ENCODE measurements at places on chromosomes 7 and 10.

- no peak for DNase-seq
These were observed 639.8 kb downstream of the INHBA start for GRCh38 chr7:41063116-41063515.

- DNase-seq: no peak
These were observed 127.2 kb upstream of the RSU1 start for GRCh38 chr10:16944402-16944801.

DNA sequence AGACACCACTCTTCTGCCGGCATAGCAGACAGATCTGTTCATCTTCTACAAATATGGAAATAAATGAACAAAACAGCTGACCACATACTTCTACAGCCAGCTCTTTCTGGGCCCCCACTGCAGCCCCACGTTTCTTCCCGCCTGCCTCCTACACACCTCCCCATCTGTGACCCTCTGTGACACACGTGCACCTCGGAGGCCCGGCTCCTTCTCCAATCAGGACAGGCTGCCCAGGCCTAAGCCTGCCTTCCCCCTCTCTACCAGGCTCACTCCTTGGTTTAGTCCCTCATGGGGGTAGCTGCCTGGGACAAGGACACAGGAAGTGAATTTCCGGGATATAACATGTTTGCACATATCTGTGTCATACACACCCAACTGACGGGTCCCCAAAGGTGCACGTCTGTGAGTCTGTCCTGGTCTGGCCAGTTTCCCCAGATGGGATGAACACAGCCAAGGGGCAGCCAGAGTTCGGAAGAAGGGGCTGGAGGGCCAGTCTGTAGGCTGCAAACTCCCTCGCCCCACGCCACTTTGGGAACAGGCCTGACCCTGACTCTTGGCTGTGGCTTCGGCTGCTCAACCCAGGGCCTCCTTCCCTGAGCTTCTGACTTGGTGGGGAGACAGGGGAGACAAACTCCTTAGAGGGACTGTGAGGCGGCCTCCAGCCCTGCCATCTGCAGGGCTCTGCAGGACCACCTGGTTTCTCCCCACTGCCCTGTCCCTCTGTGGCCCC is 30.3 kb downstream of the PITRM1 start:
- no peak for DNase-seq

GRCh38 chr10:58867683-58868082 is 308.8 kb upstream of the PHYHIPL start:
- no peak for DNase-seq

DNA sequence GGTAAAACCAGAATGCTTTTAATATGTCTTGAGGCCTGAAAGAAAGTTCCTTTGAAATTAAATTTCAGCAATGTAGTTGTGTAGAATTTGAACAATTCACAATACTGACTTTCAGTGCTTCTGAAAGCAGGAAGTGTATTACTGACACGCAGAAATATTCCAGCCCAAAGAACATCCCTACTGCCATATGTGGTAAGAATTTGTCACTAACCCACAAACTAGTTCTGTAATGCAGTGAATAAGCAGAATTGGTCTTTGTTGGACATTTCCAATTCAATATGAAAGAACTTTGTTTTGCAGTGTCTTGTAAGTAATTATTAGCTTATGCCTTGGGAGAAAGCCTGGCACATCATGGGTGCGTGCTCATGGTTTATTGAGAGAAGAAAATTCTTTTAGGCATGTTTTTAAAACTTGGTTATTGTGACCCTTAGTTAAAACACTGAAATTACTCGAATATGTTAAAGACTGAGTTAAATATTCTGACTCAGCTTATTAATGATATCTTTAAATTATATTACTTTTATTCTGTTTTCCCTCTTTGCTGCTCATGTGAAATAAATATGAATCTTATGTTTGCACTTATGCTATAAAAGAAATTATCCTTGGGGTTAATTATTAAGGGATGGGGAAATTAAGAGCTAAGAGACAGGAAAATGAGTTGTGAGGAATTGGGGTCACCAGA is 33.4 kb downstream of the PTPN12 start:
- DNase-seq: peak; percentile 35

DNA sequence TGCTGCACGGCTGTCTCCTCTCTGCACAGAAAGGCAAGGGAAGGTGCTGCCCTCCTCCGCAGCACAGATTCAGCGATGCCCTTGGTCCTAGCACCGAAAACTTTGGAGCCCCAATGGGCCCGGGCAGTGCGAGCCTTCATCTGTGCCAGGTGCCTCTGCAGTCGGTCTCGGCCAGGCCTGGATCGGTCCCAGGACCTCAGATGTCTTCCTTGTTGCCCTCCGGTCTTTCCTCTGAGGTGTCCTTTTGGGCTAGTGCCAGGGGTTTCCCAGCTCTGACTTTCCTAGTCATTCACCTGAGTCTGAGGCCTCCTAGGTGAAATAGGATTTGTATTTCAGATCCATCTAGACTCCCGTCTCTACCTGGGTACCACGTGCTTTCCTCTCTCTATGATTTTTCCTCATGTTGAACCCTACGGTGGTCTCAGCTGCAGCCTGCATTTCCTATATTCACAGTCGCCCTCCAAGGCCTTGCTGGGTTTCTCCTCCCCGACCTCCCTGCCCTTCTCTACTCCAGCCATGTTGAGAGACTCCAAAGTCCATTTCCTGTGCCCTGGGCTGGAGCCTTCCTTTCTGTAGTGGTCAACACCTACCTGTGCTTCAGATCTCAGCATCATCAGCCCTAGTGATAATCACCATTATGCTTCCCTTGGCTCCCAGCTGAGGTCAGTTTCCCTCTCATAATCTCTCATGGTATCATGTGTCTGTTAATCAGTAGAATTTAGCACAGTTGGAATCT is 92.0 kb upstream of the PRSS58 start:
- peak; percentile 53 for DNase-seq

GRCh38 chr7:64884085-64884912 is 18.8 kb upstream of the ZNF273 start:
- DNase-seq: no peak

GRCh38 chr7:146492017-146492416 is 375.4 kb downstream of the CNTNAP2 start:
- no peak for DNase-seq

DNA sequence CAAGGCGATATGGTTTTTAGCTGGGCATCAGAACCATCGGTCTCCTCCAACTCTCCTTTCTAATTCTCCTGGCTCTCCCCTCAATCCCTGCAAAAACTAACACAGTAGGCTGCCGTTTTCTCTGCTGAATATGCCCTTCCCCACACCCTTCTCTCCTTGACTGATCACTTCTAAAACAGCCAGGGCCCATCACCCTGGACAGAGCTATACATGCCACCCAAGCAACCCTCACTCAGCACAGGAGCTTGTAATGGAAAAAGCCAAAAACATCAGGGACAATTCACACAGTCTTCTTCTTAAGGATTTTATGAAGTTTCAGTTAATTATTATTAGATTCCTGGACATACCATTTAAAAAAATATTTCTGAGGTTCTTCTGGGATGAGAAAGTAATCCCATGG is 61.5 kb downstream of the PIK3AP1 start:
- no peak for DNase-seq

DNA sequence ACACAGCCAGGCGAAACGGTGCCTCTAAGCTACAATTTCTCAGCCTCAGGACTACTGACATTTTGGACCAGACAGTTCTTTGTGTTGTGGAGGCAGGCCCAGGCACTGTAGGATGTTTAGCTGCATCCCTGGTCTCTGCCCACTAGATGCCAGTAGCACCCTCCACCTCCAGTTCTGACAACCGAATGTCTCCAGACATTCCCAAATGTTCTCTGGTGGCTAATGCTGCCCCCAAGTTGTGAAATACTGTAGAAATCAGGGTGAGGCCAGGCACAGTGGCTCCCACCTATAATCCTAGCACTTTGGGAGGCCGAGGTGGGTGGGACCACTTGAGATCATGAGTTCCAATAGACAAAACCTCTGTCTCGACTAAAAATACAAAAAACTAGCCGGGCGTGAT is 18.2 kb downstream of the HNRNPF start:
- DNase-seq: no peak

Data from Daoy (cell line).